ENCODE measurements at places on chromosomes 16 and 17.

DNA sequence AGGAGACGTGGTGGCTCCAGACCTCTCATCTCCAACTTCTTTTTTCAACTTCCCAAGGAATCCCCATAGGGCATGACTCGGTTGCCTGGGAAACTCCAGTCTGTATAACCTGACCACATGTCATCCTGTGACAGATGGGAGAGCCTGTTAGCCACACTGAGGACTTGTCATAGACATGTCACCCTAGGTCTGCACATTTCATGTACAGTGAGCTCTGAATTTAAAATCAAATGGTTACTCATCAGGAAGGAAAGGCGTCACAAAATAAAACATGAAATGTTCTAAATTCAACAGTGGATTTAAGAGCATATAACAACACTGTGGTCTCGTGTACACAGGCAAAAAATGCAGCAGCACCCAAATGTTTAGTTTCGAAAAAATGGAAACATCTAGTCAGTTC is 22.2 kb upstream of the ADAMTS18 start:
- DNase-seq = no peak

- no peak for DNase-seq
Measured at GRCh38 chr16:88522276-88522949, 47.8 kb upstream of the ZC3H18 start.

DNA sequence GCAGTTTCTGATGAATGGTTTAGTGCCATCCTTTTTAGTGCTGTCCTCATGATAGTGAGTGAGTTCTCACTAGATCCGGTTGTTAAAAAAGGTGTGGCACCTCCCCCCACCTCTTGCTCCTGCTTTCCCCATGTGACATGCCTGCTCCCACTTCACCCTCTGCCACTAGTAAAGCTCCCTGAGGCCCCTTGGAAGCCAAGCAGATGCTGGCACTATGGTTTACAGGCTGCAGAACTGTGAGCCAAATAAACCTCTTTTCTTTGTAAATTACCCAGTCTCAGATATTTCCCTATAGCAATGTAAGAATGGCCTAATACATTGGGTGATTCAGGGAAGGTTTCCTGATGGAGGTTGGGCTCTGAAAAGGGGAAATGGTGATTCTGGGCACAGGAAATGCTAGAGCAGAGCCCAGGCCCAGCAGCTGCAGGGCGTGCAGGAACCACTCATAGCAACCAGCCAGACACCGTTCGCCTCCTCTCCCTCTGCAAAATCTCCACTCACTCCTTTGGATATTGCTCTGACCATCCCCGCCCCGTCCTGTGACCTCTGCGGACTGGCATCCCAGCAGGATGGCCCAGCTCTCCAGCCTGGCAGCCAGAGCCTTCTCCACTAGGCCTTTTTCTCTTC is 2.6 kb upstream of the ADORA2B start:
- no peak for DNase-seq

DNA sequence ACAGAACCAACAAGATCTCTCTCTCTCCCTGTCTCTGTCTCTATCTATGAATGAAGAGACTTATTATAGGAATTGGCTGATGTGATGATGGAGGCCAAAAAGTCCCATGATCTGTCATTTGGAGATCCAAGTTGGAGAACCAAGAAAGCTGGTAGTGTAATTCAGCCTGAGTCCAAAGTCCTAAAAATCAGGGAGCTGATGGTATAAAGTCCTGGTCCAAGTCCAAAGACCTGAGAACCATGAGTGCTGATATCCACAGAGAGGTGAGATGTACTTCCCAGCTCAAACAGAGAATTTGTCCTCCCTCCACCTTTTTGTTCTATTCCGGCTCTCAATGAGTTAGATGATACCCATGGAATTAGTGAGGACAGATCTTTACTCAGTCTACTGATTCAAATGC is 15.4 kb upstream of the TMIGD1 start:
- DNase-seq = no peak

DNA sequence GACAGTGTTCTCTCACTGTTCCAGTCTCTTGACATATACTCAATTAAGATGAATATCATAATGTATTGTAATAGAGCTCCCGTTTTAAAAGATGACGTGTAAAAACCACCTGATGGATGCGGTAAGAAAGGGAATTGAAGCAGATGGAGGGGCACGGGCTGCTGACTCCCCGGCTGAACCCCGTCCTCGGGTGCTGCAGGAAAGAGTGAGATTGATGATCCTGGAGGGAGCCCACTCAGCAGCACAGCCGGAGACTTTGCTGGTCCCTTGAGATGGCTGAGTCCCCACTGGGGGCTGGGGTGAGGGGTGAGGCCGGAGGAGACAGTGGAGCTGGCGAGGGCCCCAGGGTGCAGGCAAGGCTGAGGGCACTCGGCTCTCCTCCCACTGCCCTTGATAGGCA is 217.4 kb downstream of the RPTOR start:
- DNase-seq = no peak

DNA sequence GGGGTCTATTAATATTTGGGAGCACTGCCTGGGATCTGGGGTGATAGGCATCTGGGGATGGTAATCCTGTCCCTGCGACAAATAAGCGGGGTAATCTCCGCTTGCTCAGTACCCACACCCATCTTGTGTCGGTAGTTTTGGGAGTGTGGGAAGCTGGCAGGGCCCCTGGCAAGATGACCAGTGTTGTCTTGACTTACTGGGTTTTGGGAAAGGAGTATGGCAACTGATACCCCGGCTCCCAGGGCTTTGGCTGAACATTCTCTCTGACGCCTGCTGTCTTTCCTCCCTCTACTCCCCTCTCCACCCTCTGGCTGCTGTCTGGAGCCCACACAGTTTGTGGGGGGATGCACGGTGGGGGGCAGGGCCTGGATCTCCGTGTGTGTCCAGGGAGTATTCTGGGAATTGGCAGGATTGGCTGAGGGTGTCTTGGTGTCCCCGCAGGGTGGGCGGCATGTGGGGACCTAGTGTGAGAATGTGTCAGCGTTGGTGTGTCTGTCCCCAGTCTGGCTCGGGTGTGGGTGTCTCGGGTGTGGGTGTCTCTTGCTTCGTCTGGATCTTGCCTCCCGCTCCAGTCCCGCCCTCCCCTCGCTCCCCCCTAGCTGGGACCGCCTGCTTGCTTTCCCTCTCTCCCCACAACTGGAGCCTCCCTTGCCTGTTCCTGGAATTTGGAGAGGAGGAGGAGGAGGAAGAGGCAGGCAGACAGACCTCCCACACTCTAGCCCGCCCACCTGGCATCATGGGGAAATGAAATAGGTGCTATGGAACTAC is 12.0 kb downstream of the RARA start:
- DNase-seq = peak; percentile 75

DNA sequence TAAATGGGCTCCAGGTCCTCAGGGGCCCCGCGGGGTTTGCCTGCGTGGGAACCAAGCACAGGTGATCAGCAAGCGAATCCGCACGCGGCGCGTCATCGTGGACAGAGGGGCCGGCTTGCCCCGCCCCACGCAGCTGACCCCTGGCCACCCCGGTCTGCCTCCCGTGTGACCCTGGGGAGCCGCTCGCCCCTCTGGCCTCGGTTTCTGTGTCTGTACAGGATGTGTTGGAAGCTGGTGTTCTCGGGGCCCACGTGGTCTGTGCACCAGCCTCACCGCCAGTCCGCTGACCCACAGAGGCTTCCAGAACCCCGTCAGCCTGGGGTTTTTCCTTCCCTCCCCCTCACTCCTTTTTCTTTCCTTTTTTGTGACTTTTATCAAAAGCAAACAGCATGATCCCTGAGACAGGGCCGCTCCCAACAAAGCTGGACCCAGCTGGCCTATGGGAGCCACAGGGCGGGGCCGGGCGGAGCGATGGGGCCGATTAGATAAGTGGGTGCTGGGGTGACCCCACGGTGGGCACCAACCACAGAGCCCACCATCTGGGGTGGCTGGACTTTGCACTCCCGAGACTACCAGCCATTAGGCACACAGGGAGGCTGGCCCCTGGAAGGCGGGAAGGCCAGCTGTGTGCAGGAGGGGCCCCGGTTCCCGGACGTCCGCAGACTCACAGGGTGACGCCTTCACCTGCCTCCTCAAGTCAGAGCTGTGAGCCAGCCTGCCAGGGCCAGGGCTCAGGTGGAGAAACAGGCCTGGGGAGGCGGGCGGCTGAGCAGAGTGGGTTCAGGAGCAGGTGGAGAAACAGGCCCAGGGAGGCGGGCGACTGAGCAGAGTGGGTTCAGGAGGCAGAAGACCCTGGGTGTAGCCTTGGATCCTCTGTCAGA is 56.0 kb downstream of the ZFPM1 start:
- DNase-seq = no peak

DNA sequence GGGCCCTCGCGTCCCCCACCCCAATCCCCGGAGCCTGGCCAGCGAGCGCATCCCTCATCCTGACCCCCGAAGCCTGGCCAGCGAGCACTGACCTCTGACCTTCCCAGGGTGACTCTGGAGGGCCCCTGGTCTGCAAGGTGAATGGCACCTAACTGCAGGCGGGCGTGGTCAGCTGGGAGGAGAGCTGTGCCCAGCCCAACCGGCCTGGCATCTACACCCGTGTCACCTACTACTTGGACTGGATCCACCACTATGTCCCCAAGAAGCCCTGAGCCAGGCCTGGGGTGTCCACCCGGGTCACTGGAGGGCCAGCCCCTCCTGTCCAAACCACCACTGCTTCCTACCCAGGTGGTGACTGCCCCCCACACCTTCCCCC is 2.3 kb downstream of the TPSD1 start:
- DNase-seq = no peak

DNA sequence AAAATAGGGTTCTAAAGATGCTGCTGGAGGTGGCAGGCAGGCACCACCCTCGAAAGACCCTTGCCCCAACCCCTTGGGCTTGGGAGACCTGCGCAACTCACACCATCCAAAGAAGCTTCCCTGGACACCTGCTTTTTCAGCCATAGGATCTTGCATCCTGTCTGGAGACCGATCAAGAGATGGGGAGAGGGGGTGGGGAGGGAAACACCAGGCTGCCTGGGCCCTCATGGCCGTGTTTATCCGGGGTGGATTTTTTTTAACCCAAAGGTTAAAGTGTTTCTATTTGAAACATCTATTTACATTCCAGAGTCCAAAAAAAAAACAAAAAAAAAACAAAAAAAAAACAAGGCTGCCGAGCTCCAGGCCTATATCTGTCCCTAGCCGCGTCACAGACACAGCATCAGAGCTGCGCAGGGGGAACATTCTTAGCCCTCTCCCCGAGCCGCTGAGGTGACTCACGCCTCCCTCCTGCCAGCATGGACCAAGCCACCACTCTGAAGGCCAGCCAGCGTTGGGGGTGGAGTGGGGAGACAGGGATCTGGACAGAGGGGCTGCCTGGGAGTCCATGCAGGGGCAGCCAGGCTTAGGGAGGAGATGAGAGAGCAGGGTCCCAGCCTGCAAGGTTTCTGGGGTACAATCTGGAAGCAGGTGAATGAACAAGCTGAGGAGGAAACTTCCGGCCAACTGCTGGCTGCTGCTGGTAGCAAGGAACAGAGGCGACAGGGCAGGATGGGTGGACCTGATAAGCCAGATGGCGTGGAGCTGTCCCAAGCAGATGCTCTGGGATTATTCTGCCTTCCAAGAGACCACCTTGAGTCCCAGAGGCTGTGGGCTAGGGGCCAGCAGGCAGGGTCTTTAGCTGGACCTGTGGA is 14.8 kb downstream of the HDAC5 start:
- DNase-seq = no peak

DNA sequence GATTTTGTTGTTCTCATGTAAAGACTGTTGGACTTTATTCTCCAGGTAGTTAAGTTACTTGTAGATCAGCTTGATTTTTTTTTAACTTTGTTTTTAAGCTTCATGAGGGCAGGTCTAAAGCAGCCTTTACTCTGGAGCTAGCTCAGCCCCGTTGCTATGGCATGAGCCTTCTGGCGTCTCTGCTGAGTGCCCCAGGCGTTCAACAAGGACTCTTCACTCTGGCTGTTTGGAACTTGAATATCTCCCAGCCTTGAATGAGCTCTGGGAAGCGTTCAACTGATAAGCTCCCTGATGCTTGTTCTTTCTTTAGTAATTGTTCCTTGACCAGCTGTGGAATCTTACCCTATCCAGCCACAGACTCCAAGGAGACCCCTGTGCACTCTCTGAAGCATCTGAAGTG is 82.3 kb downstream of the GNAO1 start:
- no peak for DNase-seq

- DNase-seq = peak; percentile 91
Measured at GRCh38 chr16:30956601-30957455, 726 bp upstream of the SETD1A start.

DNA sequence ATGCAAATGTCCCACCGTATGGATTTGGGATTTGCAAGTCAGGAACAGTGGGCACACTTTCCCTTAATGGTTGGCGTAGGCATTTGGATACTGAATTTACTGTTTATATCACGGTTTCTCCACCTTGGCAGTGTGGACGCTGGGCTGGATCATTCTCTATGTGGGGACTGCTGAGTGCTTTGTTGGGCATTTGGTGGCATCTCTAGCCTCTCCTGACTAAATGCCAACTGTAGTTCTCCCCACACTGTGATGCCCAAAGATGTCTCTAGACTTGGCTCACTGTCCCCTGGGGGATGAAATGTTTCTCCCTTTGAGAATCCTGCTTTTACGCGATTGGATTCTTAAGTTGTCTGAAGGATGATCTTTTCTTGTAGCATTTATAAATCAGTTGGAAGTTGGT is 49.0 kb downstream of the RBFOX1 start:
- no peak for DNase-seq

DNA sequence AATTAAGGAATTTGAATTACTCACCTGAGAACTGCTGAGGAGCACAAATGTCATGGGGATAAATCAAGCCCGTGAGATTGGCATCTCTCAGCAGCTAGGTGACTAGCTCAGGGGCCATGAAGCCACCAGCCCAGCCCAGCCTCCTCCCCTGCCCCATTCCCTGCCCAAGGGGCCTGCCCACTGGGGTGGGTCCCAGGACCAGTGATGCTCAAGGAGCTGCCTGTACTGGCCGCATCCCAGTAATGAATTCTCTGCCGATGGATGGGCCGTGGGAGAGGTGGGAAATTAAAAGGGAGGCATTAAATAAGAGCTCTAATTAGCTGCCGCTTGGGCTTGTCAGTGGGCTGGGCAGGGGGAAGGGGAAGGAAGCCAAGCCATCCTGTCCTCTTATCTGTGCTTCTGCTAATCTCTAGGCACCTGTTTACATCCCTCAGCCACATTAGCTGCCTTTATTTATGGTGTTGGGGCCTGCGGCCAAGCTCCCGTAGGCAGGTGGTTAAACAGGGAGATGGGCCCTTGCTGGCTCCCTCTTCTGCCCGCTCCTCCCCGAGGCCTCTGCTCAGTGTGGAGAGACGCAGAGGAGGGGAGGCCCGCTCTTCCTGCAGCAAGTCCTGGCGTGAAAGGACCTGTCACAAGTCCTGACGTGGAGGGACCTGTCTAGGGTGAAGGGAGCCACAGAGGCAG is 48.8 kb downstream of the PIPOX start:
- no peak for DNase-seq

GRCh38 chr16:77330332-77331042 is 104.3 kb downstream of the ADAMTS18 start:
- DNase-seq = no peak

- DNase-seq = no peak
Measured at GRCh38 chr16:21060027-21060510, 90.6 kb downstream of the DNAH3 start.

DNA sequence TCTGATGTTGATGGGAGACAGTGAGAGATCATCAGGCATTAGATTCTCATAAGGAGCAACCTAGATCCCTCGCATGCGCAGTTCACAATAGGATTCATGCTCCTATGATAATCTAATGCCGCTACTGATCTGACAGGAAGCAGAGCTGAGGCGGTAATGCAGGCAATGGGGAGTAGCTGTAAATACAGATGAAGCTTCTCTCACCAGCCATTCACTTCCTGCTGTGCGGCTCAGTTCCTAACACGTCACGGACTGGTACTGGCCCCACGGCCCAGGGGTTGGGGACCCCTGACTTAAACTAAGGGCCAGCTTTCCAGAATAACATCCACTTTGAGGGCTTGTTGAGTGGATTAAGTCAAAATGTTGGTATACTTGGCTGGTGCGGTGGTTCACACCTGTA is 2.6 kb upstream of the TMEM219 start:
- no peak for DNase-seq

GRCh38 chr17:77907497-77908461 is 50.7 kb upstream of the TNRC6C start:
- no peak for DNase-seq

Data from CD4-positive, alpha-beta T cell treated with Interleukin-4 for 4 hours (primary cell).